Chondrocyte (in vitro differentiated cells): ENCODE measurements at places on chromosomes 4 and X. TPM values are rescaled to one million over a fixed set of nuclear protein-coding genes. Genes with fewer than 3 reads are reported as not detected.

Gene ANK2
- 51.0 to 78.3 TPM (median 71.2 TPM) in 3 replicates for total RNA-seq

Gene PRDM8
- 0.07 TPM in 1 of 3 replicates, not detected in the others for total RNA-seq

Gene MAP3K15
- total RNA-seq = 0.18 to 0.22 TPM in 2 of 3 replicates, not detected in the other

Gene HDAC8
- 22.2 to 35.1 TPM (median 23.0 TPM) in 3 replicates for total RNA-seq

GRCh38 chrX:3651277-3651676 lies 62.2 kb downstream of the PRKX start:
- H3K27ac ChIP-seq = no peak overlapping the region
- no peaks in the 10 kb centered on the region for H3K27me3 ChIP-seq
- H3K36me3 ChIP-seq = peaks cover 3% of the 10 kb centered on the region
- no peak for DNase-seq
- no peak overlapping the region for H3K4me3 ChIP-seq

DNA sequence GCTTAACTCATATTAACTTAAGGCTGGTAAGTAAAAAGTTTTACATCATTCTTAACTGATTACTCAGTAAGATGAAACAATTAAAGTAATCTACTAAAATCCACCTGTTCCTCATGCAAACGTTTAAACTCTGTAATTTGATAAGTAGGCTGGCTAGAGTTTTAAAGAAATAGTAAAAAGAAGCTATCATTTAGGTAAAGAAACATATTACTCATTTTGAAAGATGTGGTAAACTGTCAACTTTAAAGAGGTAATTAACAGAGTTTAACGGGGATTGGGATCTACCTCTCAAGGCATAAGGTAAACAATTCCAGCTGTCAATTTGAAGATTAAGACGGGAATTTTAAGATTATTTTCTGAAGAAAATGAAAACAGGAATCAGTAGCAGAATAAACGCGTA lies 9.8 kb downstream of the GNPDA2 start:
- H3K4me1 ChIP-seq = peaks cover 3% of the 10 kb centered on the region
- H3K4me3 ChIP-seq = no peak overlapping the region
- no peak overlapping the region for H3K27ac ChIP-seq
- DNase-seq = no peak
- no peaks in the 10 kb centered on the region for H3K27me3 ChIP-seq

DNA sequence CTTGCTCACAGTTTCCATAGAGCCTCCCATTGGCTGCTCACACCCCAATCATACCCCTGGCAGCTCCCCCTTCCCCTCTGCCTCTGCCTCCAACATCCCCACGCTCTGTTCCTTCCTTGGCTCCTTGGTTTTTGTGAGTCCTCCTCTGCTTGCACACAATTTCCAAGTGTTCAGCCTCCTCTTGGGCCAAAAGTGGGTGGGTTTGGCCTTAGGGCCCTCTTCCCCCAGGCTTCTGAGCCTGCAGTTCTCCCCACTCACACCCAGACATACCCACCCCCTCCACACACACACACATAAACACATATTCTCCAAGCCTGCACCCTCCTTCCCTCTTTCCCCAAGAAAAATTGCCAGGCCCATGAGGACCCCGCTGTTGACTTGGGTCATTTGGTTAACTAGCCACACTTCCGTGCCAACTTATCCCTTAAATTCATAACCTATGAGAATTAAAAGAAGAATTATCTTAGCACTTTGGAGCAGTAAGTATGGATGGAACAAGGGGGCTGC lies 4.5 kb downstream of the APLN start:
- H3K27me3 ChIP-seq = peaks cover 20% of the 10 kb centered on the region
- peaks cover 5% of the 10 kb centered on the region for H3K4me1 ChIP-seq
- H3K36me3 ChIP-seq = no peaks in the 10 kb centered on the region
- H3K4me3 ChIP-seq = no peak overlapping the region
- H3K27ac ChIP-seq = no peak overlapping the region

- no peaks in the 10 kb centered on the region for H3K4me1 ChIP-seq
- H3K4me3 ChIP-seq = no peak overlapping the region
- H3K27ac ChIP-seq = no peak overlapping the region
- H3K27me3 ChIP-seq = no peaks in the 10 kb centered on the region
- no peak for DNase-seq
Measured at GRCh38 chr4:79991601-79992000, 81.4 kb downstream of the ANTXR2 start.

GRCh38 chr4:2930758-2931511 lies 32.3 kb downstream of the NOP14 start:
- peak; percentile 87 for DNase-seq
- H3K27me3 ChIP-seq = no peaks in the 10 kb centered on the region
- peaks cover 18% of the 10 kb centered on the region for H3K36me3 ChIP-seq
- peak overlapping the region; percentile 41 for H3K27ac ChIP-seq

DNA sequence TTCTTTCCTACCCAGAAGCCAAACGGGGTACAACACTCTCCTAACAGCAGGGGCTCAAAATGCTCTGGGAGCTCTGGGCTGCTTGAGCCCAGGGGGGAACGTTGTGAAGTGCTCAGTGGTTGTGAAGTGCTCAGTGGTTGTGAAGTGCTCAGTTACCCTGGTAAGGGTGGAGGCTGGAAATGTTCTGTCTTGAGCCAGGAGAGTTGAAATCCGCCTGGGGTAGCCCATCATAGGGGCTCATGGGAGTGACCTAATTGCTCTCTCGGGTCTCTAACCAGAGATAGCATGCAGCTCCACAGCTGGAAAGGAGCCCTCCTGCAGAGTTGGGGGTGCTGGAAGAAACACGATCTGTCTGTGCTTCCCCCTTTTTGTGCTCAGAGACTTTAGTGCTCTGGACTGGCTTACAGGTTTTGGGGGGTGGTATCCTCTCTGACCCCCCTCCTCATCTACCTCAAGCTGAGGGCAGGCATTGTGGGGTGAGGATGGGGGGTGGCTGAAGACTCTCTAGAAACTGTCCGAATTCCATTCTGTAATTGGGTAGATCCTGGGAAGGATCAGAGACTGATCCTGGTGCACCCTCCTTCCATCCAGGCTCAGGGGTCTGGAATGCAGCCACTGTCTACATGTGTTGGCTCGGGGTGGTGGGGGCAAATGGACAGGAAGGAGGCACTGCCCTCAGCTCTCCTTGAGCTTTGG lies 2.7 kb downstream of the EFNB1 start:
- no peak for DNase-seq
- H3K27me3 ChIP-seq = no peaks in the 10 kb centered on the region
- H3K4me1 ChIP-seq = peaks cover 25% of the 10 kb centered on the region
- H3K27ac ChIP-seq = peak overlapping the region; percentile 87
- no peaks in the 10 kb centered on the region for H3K36me3 ChIP-seq
- peak overlapping the region; percentile 86 for H3K4me3 ChIP-seq

DNA sequence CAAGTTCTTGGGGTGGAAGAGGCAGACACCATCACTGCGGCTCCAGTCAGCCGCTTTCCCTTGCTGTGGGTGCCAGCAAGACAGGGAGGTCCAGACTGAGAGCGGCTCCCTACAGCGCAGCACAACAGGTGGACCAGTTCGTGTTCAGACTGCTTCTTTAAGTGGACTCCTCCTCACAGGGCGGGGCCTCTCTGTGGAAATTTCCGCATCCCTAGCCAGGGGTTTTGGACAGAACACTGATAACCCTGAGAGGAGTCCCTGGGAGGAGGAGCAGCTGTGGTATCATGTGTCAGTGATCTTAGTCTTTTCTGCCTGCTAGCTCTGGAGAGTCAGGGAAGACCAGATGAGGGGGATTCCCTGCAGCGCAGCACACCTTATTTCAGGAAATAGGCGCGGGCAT lies 48.5 kb downstream of the MAGEC2 start:
- H3K27ac ChIP-seq = no peak overlapping the region
- H3K36me3 ChIP-seq = no peaks in the 10 kb centered on the region
- no peak for DNase-seq
- no peaks in the 10 kb centered on the region for H3K27me3 ChIP-seq

- H3K27ac ChIP-seq = no peak overlapping the region
- H3K4me3 ChIP-seq = no peak overlapping the region
- H3K4me1 ChIP-seq = peaks cover 8% of the 10 kb centered on the region
- peaks cover 2% of the 10 kb centered on the region for H3K36me3 ChIP-seq
- H3K27me3 ChIP-seq = no peaks in the 10 kb centered on the region
Measured at GRCh38 chr4:38243388-38244053, 283.3 kb downstream of the PTTG2 start.

GRCh38 chr4:140839406-140839805 lies 83.2 kb upstream of the TBC1D9 start:
- no peaks in the 10 kb centered on the region for H3K27me3 ChIP-seq
- peaks cover 21% of the 10 kb centered on the region for H3K4me1 ChIP-seq
- H3K36me3 ChIP-seq = no peaks in the 10 kb centered on the region
- peak overlapping the region; percentile 49 for H3K27ac ChIP-seq

DNA sequence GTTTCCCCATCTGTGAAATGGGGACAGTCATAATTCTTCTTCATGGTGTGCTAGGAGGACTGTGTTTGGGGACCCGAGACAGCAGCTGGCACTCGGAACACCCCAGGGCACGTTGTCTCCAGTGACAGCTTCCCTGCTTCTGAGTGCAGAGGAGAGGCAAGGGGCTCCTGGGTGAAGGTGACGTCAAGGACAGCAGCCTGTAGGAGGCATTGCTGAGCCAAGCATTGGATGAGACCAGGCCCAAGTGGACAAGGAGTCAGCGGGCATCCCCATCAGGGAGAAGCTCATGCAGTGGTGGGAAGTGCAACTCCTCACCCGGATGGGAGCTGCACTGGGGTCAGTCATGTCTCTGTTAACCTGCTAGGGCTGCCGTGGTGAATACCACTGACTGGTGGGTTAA lies 46.1 kb downstream of the EVC start:
- peaks cover 39% of the 10 kb centered on the region for H3K4me1 ChIP-seq
- peaks cover 34% of the 10 kb centered on the region for H3K36me3 ChIP-seq
- no peak for DNase-seq
- H3K27me3 ChIP-seq = no peaks in the 10 kb centered on the region
- H3K27ac ChIP-seq = no peak overlapping the region

- peaks cover 5% of the 10 kb centered on the region for H3K36me3 ChIP-seq
- no peak overlapping the region for H3K27ac ChIP-seq
- no peak for DNase-seq
- peaks cover 18% of the 10 kb centered on the region for H3K4me1 ChIP-seq
Measured at GRCh38 chr4:126742048-126742447, 890.7 kb upstream of the INTU start.

DNA sequence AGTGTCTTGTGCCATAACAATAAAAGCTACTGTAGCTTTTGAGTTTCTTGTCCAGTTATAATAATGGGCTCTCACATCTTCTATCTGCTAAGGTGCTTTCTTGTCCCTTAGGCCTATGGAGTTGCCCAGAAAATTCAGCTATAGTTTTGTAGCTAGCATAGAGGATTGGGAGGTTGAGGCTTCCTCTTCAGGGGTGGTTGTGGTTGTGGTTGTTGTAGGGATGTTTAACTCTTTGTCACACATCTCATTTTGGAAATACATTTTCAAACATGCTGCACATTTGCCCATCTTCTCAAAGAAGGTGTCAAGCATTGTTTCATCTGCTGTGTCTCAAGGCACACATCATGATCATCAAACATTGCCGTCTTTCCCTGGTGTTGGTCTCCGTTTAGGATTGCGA lies 65.0 kb downstream of the ATXN3L start:
- peaks cover 40% of the 10 kb centered on the region for H3K4me1 ChIP-seq
- no peaks in the 10 kb centered on the region for H3K27me3 ChIP-seq
- no peak overlapping the region for H3K27ac ChIP-seq

DNA sequence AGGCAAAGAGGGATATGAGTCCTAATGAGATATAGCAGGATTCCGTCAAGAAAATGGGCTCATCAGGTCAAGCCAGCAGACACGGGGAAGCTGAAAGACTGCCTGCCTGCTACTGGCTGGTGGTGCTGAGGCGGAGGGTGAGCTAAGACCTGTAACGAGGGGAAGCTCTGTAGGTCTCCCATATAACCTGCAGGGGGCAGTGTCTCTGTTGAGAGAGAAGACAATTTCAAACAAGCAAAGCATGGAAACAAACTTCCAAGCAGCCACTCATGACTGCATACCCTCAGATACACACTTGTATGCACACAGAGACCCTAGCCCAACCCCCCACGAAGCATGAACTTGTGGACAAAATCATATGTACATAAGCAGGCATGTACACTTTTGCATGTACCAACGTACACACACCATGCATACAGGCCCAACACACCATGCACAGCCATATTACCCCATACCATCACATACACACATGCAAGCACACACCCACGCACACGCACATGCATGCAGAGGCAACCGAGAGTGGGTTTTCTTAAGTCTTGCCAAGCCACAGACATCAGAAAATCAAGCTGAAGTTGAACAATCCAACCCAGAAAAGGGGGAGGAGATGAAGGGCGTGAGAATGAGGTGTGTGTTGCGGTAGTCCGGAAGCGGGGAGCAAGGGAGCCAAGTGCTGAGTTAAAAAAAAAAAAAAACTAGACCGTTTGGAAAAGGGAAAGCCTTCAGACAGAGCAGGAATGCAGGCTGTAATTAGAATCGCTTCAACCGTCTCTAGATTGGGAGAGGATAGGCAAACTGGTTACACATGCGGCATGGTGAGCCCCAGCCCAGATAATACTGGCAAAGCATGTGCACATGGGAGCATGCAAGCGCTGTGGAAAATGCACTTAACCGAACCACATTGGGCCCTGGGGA lies 71.0 kb downstream of the PJA1 start:
- H3K36me3 ChIP-seq = no peaks in the 10 kb centered on the region
- H3K27me3 ChIP-seq = no peaks in the 10 kb centered on the region
- no peaks in the 10 kb centered on the region for H3K4me1 ChIP-seq

DNA sequence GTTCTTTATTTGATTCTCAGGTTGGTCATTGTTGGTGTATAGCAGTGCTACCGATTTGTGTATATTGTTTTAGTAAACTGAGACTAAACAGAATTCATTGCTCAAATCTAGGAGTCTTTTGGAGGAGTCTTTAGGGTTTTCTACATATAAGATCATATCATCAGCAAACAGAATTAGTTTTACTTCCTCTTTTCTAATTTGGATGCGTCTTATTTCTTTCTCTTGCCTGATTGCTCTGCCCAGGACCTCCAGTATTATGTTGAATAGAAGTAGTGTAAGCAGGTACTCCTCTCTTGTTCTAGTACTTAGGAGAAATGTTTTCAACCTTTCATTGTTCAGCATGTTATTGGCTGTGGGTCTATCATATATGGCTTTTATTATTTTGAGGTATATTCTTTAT lies 92.6 kb downstream of the IQCM start:
- H3K27me3 ChIP-seq = peaks cover 28% of the 10 kb centered on the region
- no peak for DNase-seq
- H3K27ac ChIP-seq = no peak overlapping the region
- H3K4me3 ChIP-seq = no peak overlapping the region
- H3K4me1 ChIP-seq = no peaks in the 10 kb centered on the region

- no peak for DNase-seq
- H3K4me3 ChIP-seq = no peak overlapping the region
- no peak overlapping the region for H3K27ac ChIP-seq
- H3K27me3 ChIP-seq = no peaks in the 10 kb centered on the region
- no peaks in the 10 kb centered on the region for H3K4me1 ChIP-seq
- H3K36me3 ChIP-seq = peaks cover 33% of the 10 kb centered on the region
Measured at GRCh38 chr4:5650040-5650439, 58.3 kb downstream of the EVC2 start.

GRCh38 chrX:20499763-20500162 lies 233.1 kb upstream of the RPS6KA3 start:
- H3K4me3 ChIP-seq = no peak overlapping the region
- no peaks in the 10 kb centered on the region for H3K36me3 ChIP-seq
- H3K4me1 ChIP-seq = peaks cover 8% of the 10 kb centered on the region
- H3K27ac ChIP-seq = no peak overlapping the region
- no peaks in the 10 kb centered on the region for H3K27me3 ChIP-seq
